ENCODE measurements at places on chromosomes 2 and 18.

- DNase-seq = no peak
These were observed 52.2 kb downstream of the C1QL2 start for GRCh38 chr2:119106301-119106897.

- DNase-seq = no peak
These were observed 116.9 kb upstream of the FHL2 start for GRCh38 chr2:105515581-105516415.

GRCh38 chr18:8706791-8707555 lies 1.6 kb downstream of the MTCL1 start:
- DNase-seq = no peak

DNA sequence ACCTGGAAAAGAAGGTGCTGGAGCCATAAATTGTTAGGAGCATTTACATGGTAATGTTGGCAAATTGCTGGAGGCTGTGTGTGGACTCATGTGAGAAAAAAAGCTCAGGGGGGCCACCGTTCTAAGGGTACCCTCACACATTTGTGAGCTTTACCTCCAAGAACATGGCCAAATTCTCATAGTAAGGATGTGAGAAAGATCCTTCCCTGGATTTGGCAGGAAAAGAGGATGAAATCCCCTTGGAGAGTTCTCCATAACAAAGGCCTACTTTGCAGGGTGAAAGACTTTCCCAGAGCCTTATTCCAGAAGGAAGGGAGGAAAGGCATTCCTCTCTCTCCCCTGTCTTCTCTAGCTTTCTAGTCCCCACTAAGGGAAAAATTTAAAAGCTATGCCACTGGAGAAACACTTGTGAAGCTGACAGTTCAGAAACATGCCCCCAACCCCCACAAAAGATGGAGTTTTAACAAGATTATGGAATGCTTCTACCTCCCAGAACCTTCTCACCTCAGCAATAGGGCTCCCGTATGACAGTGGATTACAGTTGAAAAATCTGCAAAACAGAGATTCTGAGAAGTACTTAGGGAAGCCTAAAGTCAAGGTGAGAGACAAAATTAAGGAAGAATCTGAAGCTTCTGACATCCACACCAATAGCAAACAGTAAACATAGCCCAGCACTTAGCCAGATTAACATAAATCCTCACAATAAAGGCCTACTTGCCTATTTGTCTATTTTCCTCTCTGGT lies 20.2 kb upstream of the ERMN start:
- DNase-seq = no peak

DNA sequence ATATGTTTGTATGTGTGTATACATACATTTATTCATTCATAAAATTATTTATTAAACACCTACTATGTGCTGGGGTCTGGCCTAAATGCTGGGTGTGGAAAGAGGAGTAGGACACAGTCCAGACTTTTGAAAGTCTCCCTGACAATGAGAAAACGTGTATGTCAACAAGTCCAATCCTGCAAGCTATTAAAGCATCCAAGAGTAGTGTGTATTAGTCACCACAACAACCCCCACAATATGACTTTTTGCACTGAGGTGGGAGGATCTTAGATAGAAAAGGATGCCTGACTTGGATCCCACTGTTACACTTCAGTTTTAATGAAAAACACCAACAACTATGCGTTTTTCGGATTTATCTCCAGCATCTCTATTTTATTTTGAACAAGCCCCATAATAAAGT lies 446.4 kb downstream of the EPHA4 start:
- no peak for DNase-seq

GRCh38 chr2:222353993-222354392 lies 55.2 kb upstream of the PAX3 start:
- no peak for DNase-seq

DNA sequence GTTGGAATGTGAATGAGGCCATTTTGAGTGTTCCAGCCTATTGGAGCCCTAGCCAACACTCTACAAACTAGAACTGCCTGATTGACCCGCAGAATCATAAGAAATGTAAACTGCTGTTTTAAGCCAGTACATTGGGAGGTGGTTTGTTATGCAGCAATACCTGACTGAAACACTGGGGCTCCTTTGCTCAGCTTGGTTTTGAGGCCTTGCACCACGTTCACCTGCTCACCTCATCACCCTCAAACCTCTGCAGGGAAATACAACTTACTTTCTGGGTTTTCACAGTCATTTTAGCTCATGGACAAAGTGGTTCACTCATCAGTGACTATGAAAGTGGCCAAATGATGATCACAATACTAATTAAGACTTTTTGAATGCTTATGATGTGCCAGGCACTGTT lies 10.9 kb upstream of the DARS1 start:
- no peak for DNase-seq

- DNase-seq = no peak
These were observed 249.8 kb upstream of the ATP5MC3 start for GRCh38 chr2:175431101-175431946.

DNA sequence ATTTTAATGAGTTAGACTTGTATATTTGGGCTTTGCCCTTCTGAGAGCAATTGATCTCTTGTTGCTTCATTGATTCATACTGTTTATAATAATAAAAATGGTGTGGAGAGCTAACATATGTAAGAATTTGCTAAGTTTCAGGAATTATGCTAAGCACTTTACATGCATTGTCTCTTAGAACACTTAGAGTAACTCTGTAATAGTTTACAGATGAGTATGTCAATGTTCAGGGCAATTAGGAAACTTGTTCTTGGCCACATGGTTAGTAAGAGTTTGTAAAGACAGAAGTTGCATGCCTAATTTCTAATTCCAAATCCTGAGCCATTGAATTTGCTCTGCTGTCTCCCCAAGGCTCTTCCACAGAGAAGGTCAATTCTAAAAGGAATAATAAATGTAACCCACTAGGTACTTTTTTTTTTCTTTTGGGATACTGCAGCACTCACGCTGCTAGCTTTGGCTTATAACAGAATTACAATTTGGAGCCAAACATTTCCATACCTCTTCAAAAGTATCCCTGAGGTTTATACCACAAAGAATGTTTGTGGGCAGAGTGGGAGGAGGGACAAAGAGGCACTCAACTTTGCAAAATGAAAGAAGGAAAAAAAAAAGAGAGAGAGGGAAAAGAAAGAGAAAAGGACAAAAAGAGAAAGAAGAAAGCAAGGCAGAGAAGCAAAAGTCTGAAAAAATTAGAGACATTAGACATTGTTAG lies 232.4 kb downstream of the CALCRL start:
- DNase-seq = no peak

DNA sequence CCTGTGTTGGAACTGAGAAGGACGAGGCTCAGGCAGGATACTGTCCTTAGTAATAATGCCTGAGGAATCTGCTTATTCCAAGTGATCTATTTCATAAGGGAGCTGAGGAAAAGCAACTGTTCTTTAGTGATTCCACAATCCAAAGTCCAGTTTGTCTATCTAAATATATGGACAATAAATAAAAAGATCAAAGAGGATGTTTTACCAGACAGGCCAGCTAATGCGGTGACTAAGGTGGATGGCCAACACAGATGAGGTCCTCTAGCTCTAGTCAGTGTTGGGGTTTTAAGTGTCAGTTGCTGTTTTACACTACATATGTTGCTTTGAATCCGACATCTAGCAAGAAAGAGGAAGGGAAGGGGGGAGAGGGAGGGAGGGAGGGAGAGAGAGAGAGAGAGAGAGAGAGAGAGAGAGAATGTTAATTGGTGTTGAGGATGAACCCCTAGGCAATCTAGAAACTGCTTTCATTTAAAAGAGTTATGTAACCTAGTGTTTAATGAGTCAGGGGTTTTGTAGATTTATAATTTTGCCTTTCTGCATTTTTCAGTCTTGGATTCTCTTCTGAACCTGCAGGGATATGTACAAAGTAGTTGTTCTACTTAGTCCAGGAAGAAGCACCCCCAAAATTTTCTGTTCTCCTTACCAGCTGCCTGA lies 27.0 kb upstream of the SCN1A start:
- no peak for DNase-seq

GRCh38 chr2:95530734-95531133 lies 46.2 kb upstream of the TRIM43B start:
- no peak for DNase-seq

DNA sequence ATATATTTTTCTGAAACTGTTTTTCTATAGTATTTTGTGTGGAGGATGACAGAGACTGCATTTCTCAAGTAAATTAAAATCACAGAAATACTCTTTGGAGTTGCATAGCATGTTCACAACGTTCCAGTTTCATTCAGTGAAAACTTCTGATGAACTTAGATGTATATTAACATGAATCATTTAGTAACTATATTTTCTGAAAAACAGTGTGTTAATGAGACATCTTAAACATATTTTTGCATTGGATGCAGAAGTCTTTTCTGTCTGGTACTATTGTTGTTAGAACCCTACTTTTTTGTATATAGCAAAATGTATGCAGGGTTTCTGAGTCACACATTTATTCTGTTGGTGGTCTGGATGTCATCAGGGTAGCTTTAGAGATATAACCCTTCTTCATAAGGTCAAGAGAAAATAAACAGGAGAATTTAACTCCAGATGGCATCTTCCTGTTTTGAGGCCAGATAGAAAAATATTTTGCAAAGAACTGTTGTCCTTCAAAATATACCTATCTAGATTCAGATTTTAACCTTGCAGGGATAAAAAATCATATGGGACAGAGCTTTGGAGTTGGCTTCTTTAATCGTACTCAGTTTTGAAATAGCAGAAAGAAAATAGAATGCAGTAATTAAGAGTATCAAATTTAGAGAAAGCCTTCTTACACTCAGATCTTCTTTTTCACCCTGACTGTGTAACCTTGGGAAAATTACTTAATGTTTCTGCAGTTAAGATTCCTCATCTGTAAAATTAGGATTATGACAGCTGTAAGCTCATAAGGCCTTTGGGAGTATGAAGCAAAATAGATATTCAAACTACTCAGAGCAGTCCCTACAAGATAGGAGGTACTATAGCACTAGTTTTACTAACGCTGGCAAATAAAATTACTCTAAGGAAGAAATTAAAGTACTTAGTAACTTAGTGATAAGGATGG lies 5.3 kb downstream of the COL3A1 start:
- DNase-seq = no peak

- no peak for DNase-seq
These were observed 279.2 kb downstream of the GALR1 start for GRCh38 chr18:77528872-77529271.

GRCh38 chr18:48672671-48673340 lies 134.0 kb downstream of the CTIF start:
- no peak for DNase-seq

All from left forelimb (tissue), 1 donor.